ENCODE measurements at places on chromosomes 3 and 15. TPM values are rescaled to one million over a fixed set of nuclear protein-coding genes. Genes with fewer than 3 reads are reported as not detected.

Gene AADACL2
- total RNA-seq: not detected

- no peak for DNase-seq
- H3K27ac ChIP-seq: no peak overlapping the region
- H3K27me3 ChIP-seq: no peaks in the 10 kb centered on the region
- no peak overlapping the region for H3K4me3 ChIP-seq
Observed at GRCh38 chr15:73599934-73600333, 33.3 kb downstream of the NPTN start.

DNA sequence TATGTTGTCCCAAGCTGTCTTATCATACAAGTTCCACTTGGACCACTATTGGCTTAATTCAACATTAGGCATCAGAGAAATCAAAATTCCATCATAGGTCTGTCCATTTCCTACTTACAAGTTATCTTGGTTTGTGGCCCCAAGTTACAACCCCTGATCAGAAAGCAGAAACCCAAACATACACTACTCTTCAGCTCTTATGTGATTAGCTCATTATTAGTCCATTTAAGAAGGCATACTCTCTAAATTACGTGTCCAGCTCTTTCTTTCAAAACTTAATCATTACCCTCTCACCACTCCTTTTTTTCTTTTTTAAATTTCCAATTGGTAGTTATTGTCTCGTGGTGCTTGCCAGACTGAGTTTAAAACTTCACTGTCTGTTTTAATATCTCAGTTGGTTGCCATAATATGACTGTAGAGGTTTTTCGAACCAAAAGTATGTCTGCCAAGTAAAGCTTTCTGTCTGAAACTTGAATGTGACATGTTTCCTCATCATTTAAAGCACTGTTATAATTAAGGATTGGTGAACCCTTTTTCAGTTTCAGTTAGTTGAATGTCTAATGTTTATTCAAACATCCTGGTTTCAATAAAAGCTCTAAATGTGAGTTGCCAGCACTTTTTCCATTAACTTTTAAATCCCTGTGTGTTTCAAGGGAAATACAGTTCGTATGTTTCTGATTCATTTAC, 150.3 kb downstream of the SAMMSON start:
- DNase-seq: no peak
- H3K36me3 ChIP-seq: no peaks in the 10 kb centered on the region
- H3K27ac ChIP-seq: no peak overlapping the region
- no peaks in the 10 kb centered on the region for H3K27me3 ChIP-seq
- H3K4me1 ChIP-seq: no peaks in the 10 kb centered on the region

GRCh38 chr3:127365163-127365798, 77.4 kb upstream of the PRR20G start:
- no peaks in the 10 kb centered on the region for H3K4me1 ChIP-seq
- no peaks in the 10 kb centered on the region for H3K36me3 ChIP-seq
- H3K4me3 ChIP-seq: no peak overlapping the region
- DNase-seq: no peak
- no peak overlapping the region for H3K27ac ChIP-seq
- peaks cover 10% of the 10 kb centered on the region for H3K27me3 ChIP-seq

Gene STRC
- total RNA-seq: 0.57 TPM

- peak overlapping the region; percentile 83 for H3K27ac ChIP-seq
- H3K27me3 ChIP-seq: no peaks in the 10 kb centered on the region
- peak overlapping the region; percentile 38 for H3K4me3 ChIP-seq
- peak; percentile 77 for DNase-seq
- peaks cover 37% of the 10 kb centered on the region for H3K36me3 ChIP-seq
Observed at GRCh38 chr3:53102601-53103147, 27.6 kb downstream of the RFT1 start.

- no peaks in the 10 kb centered on the region for H3K4me1 ChIP-seq
- no peak overlapping the region for H3K4me3 ChIP-seq
- H3K36me3 ChIP-seq: no peaks in the 10 kb centered on the region
- no peaks in the 10 kb centered on the region for H3K27me3 ChIP-seq
- H3K27ac ChIP-seq: no peak overlapping the region
- no peak for DNase-seq
Observed at GRCh38 chr3:81437683-81438082, 323.8 kb downstream of the GBE1 start.

Gene ELP6
- total RNA-seq: 32.7 TPM

Gene ACKR2
- 0.44 TPM for total RNA-seq
